Activated T-helper 2 cell treated with anti-CD3 and anti-CD28 coated beads, Interferon-gamma antibody, Interleukin-2, Interleukin-4, amounts not matched to agents 10 μg/mL and 5 μg/mL and 100 μg/mL, durations not matched to agents 14 hours and 24 hours and 36 hours (primary cell): ENCODE measurements at places on chromosomes 1 and 21.

DNA sequence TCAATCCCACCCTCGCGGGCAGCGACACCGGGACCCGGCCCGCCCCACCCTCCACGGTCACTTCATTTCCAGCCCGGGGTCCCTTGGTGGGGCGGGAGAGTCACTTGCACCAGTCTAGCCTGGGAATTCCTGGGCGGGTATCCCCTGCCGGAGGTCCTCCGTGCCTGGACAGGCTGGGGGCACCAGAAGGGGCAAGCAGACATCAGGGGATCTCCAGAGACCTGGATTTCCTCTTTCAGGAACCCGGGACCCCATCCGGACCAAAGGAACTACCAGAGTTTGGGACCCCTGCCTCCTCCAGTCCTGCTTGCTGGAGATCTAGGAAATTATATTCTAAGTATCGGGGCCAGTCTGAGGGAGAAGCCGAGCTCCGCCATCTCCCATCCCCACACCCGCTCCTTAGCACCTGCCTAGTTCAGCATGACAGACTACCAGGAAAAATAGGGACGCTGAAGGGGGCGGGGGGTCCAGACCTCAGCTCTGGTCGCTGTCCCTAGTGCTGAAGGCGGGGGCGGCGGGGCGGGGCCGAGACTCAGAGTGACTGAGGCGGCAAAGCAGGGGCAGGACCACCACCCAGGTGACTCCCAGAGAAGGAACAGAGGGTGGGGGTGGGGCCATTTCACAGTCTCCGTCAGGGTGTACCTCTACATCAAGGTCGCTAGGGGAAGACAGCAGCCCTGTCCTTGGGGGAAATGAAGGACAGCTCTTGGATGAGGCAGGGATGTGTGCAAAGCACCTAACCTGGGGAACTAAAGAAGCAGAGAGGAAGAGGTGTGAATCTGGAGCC, 832 bp downstream of the HCN3 start:
- peak; percentile 62 for DNase-seq

GRCh38 chr1:36068866-36069265, 15.0 kb upstream of the TEKT2 start:
- no peak for DNase-seq

DNA sequence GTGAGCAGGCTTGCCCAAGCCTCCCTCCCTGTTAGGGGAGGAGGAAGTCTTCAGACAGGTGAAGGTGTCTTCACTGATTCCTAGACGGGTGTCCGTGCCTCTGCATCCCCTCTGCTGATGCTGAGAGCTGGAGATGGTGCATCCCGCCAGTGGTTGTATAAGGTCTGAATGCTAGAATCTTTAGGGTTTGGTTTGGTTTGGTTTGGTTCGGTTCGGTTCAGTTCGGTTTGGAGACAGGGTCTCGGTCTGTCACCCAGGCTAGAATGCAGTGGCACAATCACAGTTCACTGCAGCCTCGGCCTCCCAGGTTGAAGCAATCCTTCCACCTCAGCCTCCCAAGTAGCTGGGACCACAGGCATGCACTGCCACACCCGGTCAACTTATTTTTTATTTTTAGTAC, 153.6 kb downstream of the PGBD5 start:
- no peak for DNase-seq

DNA sequence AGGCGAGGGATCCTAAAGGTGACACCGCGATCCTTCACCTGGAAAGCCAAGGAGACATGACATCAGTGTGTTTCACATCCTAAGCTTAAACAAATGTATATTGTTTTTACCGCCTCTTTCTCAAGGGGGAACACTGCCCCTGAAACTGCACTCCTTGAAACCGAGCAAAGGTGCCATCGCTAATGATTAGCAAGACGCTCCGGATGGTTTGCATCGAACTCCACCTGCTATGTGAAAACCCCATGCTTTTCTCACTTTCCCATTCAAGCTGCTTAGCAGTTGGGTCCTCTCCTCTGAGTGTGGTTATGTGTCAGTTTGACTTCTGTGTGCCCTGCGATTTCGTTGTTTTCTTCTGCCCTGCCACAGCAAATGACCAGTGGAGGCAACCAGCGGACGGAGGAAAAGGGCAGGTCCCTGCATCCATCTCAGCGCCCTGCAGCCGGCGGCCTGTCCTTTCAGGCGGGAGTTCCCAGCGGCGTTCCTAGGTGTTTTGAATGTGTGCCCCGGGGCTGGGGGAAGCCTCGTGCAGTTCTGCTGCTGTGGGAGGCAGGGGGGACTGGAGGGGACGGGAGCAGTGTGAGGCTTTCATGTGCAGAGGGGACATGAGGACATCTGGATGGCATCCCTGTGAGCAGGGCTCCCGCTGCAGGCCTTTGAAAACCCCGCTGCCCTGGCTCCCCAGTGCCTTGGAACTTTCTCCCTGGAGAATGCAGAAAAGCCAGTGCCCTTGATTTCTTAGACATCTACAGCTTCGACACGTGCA, 16.1 kb downstream of the ZBTB18 start:
- DNase-seq, result no peak

GRCh38 chr1:165265196-165265838, 91.2 kb downstream of the LMX1A start:
- DNase-seq, result no peak

DNA sequence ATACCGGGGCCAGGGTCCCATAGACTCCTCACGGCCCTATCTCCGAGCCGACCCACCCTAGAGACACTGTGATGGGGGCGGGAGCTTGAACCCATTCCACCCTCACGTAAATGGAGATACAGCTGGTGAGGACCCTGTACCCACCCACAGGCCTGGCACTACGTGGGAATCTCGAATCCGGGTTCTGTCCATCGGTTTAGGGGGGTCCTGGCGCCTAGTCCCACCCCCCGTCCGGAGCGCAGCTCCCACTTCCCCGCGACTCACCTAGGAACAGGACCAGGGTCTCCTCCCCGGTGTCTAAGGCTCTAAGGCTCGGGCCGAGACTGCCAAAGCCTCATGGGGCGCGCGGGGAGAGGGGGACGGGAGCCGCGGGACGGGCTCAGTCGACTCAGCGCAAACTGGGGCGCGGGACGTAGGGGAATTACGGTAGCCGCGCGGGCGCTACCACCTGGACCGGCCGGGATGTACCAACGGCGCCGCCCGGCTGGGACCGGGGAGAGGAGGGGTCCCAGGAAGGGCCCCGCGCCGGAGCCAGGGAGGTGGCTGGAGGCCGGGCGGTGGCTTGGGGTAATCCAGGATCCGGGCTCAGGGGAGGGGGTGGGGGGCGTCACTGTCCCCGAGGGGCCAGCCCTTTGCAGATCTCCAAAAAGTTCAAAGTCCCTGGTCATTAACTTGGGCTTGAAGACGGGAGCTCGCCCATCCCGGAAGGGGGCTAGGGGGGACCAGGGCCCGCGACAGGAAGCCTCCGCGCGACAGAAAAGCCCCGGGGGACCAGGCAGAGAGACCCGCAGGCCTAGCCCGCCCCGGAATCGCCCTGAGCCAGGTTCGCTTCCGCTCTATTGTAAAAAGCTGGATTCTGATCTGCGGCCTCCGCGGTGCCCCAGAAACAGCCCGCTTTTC, 1.0 kb downstream of the PLEKHG5 start:
- DNase-seq, result peak; percentile 53

- DNase-seq, result no peak
Measured at GRCh38 chr1:18160290-18160942, 52.8 kb downstream of the IGSF21 start.

DNA sequence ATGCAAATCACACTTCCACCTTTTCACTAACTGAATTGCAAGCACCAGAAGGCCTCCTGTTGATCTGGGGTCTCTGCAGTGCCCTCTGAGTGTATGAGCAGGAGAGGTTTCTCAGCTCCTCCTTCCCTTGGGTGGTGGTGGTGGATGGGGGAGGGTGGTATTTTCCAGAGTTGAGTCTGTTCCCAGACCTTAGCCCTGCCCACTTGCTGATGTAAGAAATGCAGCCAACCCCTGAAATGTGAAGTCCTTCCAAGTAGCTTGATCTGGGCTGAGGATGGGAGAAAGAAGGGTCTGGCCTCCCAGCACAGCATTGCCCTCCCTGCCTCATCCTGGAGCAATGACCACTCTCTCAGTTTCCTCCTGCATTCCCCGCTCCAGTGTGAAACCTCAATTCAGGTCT, 6.3 kb upstream of the FOXD2 start:
- no peak for DNase-seq

- no peak for DNase-seq
Measured at GRCh38 chr21:46054451-46054881, 43.4 kb upstream of the COL6A2 start.

DNA sequence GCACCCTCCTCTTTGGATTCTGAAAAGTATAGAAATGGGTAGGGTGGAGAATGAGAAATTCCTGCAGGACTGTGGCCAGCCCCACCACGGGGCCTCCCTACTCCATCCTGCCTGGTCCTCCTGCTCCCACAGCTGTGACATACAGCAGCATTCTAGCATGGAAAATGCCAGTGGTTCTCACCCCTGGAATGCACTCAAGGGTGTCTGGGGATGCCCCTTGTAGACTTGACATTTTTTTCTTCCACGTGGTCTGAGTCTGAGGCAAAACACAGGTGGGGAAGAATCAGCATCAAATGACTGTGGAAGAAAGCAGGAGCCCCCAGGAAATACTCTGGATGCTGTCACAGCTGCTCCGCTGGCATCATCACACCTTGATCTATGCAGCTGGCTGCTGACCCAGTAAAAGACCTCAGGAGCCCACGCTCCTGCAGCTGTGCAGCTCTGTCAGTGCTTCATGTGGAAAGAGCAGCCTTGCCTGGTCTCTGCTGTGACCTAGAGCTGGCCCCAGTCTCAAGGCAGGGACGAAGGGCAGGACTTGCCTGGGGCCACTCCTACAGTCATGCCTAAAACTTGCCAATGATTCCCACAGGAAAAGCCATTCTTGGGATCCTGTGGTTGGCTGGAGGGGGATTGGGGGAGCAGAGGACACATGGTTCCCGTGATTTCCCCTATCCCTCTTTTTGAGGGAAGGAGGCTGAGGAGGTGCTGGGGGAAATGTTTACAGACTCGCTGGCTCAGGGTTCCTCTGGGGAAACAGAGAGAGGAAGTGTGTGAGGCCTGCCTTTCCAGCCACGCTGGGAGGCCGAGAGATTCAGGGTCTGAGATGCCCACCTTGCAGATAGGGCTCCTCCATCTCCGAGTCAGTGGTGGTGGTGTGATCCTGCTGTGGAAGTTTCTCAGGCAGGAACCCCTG, 10.8 kb upstream of the A3GALT2 start:
- no peak for DNase-seq

DNA sequence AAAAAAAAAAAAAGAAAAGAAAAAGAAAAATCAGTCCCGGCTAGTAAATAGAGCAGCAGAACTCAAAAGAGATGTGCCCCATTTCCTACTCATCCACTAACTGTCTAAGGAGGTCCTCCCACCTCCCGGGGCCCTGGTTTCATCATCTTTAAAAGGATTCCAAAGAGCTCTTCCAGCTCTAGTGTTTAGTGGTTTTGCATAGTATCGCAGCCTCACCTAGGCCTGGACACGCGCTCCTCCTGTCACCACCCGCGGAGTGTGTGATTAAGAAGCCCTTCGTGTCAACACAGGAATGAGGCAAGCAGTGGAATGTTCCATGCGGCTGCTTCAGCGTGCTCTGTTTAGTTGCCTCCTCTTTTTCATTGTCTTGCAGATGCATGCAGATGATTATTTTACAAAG, 49.0 kb downstream of the LBR start:
- DNase-seq, result no peak

- DNase-seq, result no peak
Measured at GRCh38 chr1:71719330-71719729, 563.0 kb downstream of the NEGR1 start.

DNA sequence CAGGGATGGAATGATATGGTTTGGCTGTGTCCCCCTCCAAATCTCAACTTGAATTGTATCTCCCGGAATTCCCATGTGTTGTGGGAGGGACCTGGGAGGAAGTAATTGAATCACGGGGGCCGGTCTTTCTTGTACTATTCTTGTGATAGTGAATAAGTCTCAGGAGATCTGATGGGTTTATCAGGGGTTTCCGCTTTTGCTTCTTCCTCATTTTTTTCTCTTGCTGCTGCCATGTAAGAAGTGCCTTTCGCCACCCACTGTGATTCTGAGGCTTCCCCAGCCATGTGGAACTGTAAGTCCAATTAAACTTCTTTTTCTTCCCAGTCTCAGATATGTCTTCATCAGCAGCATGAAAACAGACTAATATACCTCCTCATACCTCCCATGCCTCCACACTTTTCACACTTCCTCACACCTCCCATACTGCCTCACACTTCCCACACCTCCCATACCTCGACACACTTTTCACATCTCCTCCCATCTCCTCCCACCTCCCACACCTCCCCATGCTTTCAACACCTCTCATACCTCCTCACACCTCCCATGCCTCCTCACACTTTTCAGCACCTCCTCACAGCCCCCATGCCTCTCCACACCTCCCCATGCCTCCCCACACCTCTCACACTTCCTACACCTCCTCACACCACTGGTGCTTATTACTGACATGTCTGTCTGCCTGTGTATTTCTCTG, 21.3 kb downstream of the GPR137B start:
- no peak for DNase-seq

- no peak for DNase-seq
Measured at GRCh38 chr1:186854102-186854501, 25.4 kb downstream of the PLA2G4A start.

GRCh38 chr1:42359466-42359865, 21.1 kb upstream of the RIMKLA start:
- DNase-seq, result no peak

- DNase-seq, result no peak
Measured at GRCh38 chr1:195766709-195767108, 841.5 kb downstream of the KCNT2 start.

DNA sequence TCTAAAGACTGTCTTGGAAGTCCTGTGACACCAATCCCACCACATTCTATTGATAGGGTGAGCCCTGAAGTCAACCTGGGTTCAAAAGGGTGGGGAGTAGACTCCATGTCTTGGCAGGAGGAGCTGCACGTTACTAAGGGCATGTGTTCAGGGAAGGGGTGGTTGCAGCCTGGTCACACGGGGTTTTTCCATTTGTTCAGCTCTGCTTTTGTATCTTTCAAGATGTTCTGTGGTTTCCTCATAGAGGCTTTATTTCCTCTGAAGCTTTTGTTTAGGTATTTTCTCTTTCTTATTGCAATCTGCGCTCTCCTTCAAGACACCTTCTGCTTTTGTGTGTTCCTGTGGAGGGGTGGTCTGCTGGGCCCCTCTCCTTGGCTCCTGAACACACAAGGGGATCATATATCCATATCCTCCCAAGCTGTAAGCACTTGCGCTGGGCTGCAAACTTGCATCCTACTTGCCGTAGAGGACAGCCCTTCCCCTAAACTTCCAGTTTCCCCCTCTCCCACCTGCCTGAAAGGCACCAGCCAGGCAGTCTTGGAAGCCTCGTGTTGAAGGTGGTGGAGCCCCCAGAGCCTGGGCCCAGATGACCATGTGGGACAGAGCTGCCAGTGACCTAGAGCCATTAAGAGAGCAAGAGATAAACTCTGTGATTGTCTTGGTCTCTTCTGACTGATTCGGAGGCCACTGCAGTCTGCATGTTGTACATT, 62.5 kb upstream of the TRAPPC10 start:
- DNase-seq, result no peak

GRCh38 chr1:150180474-150180873, 30.8 kb downstream of the PLEKHO1 start:
- no peak for DNase-seq

DNA sequence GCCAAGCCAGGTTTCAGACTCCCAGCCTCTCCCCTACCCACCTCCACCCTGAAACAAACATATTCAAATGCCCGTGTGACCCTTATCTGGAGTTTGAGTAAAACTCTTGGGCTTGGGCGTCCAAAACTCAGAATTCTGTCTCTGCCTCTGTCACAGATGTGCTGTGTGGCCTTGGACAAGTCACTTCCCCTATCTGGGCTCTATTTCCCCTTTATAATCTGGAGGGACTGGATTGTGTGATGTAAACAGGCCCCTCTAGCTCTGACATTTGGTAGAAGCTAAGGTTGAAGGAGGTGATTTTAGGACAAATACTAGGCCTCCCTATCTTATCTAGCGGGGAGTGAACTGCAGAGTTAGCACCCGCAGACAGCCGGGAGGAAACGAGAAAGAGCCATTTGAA, 67.5 kb downstream of the IGSF21 start:
- DNase-seq, result no peak
